Activated CD8-positive, alpha-beta memory T cell treated with anti-CD3 and anti-CD28 coated beads, Interleukin-2, amount 50 U/mL, for 4 hours (primary cell): ENCODE measurements at places on chromosomes 16 and 17.

DNA sequence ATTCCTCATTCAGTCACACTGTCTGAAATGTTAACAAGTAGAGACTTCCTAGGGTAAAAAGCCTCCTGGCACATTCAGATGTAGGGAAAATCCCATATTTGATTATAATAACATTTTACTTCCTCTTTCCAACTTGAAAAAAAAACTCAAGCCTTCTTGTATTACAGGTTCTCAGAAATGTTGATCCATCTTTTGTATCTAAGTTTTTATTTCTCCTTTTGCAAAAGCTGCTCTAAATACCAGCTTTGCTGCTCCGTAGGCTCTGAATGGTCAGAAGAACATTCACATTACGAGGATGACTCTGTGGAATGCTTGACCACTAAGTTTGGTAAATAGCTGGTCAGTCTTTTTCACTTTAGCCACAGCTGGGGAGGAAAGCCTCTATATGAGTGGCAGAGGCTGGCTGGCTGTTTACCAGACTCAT, 13.2 kb upstream of the HEATR6 start:
- DNase-seq: no peak

- DNase-seq: no peak
These were observed 16.0 kb downstream of the KRT33A start for GRCh38 chr17:41334385-41335305.

DNA sequence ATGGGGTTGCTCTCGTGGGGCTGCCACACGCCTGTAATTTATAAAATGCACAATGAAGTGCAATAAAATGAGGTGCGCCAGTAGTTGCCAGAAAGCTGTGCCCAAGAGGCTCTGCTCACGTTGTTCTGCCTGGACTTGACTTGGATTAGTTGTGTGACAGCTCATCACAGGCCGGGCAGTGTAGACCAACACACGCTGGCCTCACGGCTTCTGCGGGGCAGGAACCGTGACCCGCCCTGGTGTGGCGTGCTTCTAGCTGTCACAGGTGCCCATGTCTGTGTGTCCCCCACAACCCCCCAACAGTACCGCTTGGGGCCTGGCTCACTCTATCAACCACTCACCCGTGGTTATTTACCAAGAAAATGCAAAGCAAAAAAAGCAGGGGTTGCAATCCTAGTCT, 112.2 kb upstream of the ZNF750 start:
- peak; percentile 5 for DNase-seq

GRCh38 chr16:87832741-87833502, 36.4 kb downstream of the SLC7A5 start:
- peak; percentile 28 for DNase-seq

GRCh38 chr16:2810651-2811050, 6.4 kb upstream of the PRSS21 start:
- no peak for DNase-seq

DNA sequence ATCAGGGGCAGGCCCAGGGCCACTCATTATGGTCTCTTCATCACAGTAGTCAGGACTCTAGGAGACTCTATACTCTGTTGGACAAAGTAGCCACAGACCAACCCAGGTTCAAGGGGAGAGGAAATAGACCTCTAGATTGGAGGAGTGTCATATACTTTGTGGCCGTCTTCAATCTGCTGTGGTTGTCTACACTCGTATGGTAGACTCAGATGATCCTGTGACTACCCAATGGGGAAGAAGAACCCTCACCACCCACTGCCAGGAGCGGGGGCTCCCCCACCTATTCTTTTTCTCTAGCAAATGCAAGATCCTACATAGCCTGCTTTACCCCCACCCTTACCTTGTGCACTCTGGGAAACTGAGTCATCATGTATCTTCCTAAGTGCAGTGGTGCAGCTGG, 80.5 kb downstream of the KSR1 start:
- DNase-seq: no peak

- peak; percentile 1 for DNase-seq
These were observed 19.8 kb upstream of the MAP3K14 start for GRCh38 chr17:45336390-45337182.

DNA sequence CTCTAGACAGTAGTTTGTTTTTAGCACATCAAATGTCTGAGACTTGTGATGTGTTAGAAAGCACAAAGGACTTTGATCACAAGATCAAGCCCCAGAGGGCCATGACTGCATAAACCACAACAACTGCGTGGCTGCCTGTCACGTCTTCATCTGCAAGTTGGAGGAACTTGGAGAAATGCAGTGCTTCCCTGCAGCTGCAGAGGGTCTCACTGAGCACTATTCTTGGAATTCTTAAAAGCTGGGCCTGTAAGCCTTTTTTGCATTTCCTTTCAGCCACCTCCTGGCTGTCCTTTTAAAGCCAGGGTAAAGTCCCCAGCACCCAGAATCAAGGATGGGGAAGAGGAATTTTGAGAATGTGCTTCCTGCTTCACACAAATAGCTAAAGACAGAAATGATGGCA, 431.3 kb downstream of the MAF start:
- no peak for DNase-seq

- no peak for DNase-seq
These were observed 6.3 kb downstream of the IGSF6 start for GRCh38 chr16:21646091-21646490.

DNA sequence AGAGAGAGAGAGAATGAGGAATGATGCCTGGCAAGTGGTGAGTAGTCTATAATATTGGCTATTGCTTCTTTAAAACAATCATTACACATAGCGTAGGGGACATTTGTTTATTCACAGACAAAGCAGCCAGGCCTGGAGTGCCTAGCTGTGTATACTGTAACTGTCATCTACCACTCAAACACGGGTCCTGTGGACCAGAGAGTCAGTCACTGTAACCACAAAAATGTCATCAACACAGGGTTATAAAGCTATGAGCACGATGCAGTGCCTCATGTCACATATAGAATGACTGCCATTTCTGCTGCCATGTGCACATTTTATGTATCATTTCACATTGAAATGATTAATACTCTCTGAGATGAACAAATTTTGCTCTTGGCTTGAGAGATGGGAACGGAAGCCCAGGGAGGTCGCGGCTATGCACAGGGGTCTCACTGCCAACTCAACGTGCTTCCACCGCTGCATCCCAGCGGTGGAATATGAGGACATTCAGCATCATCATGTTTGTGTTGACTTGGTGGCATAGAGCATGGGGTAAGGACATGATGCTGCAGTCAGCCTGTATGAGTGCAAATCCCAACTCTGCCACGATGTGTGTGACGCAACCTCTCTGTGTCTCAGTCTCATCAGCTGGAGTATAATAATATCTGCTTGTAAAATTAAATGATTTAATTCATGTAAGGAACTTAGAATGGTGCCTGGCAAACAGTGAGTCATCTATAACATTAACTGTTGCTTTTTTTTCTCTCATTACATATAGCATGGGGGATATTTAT, 3.3 kb downstream of the MT1H start:
- no peak for DNase-seq

- DNase-seq: peak; percentile 52
These were observed 744 bp downstream of the CMIP start for GRCh38 chr16:81445143-81445961.

DNA sequence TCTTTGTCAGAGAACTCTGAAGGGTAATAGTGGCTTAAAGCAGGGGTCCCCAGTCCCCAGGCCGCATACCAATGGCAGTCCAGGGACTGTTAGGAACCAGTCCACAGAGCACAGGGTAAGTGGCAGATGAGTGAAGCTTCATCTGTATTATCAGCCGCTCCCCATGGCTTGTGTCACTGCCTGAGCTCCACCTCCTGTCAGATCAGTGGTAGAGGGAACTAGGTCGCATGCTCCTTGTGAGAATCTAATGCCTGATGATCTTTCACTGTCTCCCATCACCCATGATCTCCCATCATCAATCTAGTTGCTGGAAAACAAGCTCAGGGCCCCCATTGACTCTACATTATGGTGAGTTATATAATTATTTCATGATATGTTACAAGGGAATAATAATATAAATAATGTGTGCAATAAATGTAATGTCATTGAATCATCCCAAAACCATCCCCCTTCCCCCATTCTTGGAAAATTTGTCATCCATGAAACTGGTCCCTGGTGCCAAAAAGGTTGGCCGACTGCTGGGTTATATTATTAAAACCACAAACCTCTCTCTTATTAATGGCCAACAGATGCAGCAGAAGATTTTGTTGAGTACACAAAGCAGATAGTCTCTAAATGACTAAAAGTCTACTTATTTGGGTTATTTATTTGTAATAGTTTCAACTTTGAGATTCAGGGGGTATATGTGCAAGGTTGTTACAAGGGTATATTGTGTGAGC, 782.7 kb downstream of the CDH11 start:
- no peak for DNase-seq

- DNase-seq: no peak
These were observed 37.7 kb upstream of the CCDC182 start for GRCh38 chr17:57782647-57783337.

DNA sequence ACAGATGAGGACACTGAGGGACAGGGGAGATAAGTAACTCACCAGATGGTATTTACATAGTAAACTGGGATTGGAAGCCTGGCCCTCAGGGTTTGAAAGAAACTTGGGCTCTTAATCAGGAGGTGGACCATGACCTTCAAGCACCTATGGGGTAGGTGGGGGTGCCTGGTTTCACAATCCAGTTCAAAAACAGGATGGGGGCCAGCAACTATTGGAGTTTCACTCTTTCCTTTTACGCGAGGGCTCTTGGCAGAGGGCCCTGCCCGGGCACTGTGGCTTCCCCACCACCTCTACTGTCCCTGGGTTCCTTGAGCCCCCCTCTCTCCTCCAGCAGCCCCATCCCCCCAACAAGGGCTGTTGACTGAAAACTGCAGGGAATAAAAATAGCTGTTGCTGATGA, 11.3 kb upstream of the PRR29 start:
- DNase-seq: no peak

DNA sequence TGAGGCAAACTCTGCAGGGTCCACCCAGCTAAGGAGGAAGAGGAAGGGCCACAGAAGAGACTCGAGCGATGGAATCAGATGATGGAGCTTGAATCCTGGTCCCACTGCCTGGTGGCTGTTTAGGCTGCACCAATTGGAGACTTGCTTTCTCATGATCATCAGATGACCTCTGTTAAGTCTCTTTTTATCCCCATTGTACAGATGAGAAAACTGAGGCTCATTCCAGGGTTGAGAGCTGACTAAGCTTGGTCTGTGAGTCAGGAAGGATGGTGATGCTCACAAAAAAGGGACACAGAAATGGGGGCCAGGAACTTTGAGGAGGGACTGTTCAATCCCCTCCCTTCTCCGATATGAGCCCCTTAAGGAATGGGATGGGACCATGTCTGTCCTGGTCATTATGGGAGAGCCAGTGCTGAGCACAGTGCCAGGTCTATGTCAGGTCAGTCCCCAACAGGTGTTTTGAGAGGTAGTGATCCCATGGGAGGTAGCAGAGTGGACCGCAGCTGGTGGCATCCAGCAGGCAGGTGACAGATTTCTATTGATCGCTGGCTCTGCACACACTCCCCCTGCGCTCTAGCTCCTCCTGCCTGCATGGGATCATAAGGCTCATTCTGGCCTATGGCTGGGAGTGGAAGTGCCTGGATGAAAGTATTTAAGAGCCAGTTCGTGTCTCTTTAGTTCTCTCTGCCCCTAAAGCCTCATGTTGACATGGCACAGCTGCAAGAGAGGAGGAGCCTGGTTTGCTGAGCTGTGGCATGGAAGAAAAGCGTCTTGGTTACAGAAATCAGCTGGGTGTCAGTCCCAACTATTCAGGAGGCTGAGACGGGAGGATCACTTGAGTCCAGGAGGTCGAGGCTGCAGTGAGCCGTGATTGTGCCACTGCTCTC, 27.2 kb downstream of the SNX20 start:
- no peak for DNase-seq

GRCh38 chr17:19020016-19020415, 15.5 kb upstream of the FAM83G start:
- DNase-seq: no peak

- peak; percentile 52 for DNase-seq
These were observed 10.3 kb downstream of the HIC1 start for GRCh38 chr17:2064980-2065785.

GRCh38 chr16:2860826-2861567, 3.0 kb upstream of the PRSS22 start:
- no peak for DNase-seq

GRCh38 chr17:69047368-69048263, 13.1 kb downstream of the ABCA9 start:
- no peak for DNase-seq

DNA sequence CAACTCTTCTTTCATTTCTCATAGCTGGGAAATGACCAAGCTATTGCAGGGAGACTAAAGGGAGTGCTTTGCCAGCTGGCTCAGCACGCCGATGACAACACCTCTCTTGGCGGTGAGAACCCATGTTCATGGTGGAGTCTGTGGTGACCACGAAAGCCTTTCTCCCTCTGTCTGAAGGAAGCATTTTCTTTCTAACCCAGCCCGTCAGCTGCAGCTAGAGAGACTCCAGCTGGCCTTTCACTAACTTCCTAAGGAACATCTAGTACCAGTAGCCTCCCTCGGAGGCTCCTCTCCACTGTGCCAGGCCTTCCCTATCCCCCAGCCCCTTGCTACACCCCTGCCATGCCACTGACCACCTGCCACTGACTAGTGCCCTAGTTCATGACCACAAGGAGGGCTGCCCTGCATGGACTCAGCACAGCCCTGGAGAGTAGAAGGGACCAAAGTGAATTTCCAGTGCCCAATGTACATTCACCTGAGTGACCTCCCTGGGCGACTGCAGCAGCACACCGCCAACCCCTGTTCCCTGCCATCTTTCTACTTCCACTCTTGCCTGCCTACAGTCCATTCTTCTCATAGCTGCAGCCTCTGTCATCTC, 81.3 kb downstream of the CBLN1 start:
- no peak for DNase-seq

GRCh38 chr17:59786536-59787319, 79.3 kb downstream of the VMP1 start:
- peak; percentile 66 for DNase-seq

- no peak for DNase-seq
These were observed at the start of gene SOX15 for GRCh38 chr17:7589891-7590691. Gene SOX15, minus strand, starts transcription at chr17:7590094. Its CDS starts 418 bp downstream, at chr17:7589676.

- no peak for DNase-seq
These were observed 209.3 kb downstream of the FTO start for GRCh38 chr16:53913099-53913870.

DNA sequence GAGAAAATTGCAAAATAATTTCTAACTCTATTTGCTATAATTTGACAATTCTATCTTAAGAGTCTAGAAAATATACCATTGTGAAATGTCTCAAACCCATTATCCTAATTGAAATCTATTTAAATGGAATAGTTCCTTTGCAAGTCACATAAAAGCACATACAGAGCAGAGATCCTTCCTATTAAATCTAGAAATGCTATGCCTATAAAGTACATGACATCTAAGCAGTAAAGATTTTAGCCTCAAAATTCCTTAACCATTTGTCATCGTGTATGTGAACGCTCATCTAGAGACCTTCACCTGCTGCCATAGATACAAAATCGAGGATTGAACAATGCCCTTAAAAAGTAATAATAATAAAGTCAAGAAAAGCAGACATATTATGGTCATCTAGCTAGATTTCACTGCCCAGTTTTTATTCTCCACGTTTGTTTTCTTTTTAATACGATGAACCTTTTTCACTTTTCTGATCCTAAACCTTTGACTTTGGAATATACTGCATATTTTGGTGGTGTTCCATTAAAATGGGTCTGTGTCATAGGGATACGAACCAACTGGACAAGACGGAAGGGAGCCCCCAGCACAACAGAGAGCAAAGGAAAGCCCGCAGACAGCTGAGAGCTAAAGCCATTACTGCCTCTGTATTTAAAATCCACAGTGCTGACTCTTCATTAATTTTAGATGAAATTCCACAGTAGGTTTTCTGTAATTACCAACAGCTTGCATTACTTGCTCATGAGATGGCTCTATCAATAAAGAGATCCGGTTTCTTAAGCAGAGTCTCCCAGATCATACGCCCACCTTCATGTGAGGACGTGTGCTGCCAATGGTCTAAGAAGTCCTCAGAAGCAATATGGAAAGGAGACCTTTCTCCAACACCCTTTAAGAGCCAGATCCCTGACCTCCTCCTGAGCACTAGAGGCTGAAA, 17.6 kb downstream of the TEX2 start:
- DNase-seq: no peak
